ENCODE measurements at places on chromosomes 11 and 22.

GRCh38 chr11:69496631-69497220, 15.3 kb downstream of the LINC01488 start:
- DNase-seq = no peak

GRCh38 chr11:34757026-34757451, 136.1 kb downstream of the EHF start:
- DNase-seq = no peak

GRCh38 chr11:121318848-121319834, 26.6 kb downstream of the SC5D start:
- peak; percentile 8 for DNase-seq

DNA sequence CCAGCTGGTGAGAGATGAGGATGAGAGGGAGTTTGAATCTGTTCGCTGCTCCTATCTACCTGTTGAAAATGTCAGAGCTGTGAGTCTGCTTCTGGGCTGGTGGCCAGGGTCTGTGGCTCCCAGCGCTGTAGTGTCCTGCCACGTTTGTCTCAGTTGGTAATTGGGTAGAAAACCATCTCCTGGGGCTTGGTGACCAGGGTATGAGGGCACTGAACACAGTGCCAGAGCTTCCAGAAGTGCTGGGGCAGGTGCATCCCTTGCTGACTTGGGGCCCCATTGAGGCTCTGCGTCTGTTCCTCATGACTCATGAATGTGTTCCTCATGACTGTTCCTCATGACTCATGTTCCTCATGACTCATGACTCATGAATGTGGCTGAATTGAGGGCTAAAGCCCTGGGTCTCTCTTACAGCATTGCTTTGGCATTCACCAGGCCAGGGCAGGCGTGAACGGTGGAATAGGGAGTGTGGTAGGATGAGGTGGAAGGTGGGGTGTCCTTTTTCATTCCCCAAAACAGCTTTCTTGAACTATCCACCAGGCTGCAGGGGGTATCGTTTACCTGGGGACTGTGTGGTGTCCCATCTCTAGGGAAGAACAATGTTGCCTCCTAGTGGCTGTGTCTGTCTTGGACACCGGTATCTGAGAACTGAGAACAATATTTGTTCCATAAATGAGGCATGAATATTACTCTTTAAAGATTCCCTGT, 139.5 kb downstream of the COMMD9 start:
- DNase-seq = no peak

DNA sequence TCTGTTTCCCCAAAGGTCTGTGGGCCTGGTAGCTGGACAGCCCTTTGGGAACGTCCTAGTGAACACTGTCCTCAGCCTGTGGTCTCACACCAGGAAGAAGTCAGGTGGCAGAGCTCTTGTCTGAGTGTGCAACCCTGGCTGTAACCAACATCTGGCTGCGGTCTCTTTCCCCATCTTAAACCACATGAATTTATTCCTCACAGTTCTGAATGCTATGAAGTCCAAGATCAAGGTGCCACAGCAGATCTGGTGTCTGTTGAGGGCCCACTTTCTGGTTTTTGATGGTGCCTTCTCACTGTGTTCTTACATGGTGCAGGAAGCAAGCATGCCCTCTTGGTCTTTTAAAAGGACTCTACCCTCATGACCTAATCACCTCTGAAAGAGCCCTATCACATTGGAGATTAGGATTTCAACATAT, 2.7 kb downstream of the UPB1 start:
- DNase-seq = no peak

DNA sequence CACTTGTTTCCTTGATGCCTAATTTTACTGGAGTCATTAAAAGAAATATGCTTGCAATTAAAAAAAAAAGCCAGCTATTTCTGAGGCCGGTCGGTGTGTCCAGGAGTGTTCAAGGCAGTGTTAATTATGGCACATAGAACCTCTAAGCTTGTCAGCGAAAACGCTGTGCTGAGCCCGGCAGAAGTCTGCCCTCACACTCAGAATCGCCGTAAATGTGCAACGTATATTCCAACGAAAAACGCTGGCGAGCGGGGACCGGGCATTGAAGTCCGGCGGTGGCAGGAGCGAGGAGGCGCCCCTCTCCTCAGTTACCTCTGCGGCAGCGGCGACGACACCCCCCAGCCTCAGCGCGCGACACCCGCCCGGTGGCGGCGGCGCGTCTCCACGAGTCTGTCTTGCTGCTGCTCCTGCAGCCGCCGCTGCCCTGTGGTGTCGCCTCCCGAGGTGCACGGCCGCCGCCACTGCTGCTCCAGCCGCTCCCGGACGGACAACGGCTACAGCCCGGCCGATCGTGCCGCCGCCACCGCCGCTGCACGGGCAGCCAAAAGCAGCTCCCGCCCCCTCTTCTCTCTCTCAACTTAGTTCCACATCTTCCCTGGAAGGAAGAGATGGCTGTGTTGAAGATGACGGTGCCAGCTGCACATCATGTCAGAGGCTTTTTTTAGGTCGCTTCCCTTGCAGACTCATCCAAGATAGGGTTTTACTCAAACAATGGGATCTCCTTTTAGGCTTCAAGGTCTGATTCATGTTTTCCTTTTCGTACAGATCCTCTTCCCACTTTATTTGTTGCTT, 56.0 kb downstream of the JAM3 start:
- DNase-seq = no peak

- DNase-seq = no peak
Measured at GRCh38 chr22:23613193-23613972, 18.7 kb downstream of the DRICH1 start.

GRCh38 chr11:73308003-73308960, at the start of gene ARHGEF17:
TSS of gene ARHGEF17 (plus strand) at chr11:73308276. CDS start at chr11:73308639, 363 bp downstream.
- DNase-seq = peak; percentile 29

DNA sequence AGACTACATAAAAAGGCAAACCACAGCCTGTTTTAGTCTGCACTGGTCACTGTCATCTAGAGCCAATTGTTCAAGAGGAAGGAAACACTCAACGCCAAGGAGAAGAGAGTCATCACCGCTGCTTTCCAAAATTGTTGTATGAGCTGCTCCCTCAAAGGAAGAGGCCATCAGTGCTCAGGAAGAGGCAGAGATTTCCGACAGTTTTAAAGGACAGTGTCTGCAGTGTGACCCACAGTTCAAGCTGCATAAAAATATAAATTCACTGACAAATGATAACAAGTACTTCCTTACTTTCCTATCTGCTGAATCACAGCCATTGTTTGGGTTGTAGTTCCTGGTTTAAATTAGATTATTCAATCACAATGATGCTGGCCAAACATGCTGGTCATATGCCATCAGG, 16.4 kb downstream of the PRCP start:
- no peak for DNase-seq

GRCh38 chr11:826836-827145, 928 bp upstream of the CRACR2B start:
- no peak for DNase-seq

GRCh38 chr11:95692526-95693260, 96.9 kb downstream of the FAM76B start:
- no peak for DNase-seq

- peak; percentile 31 for DNase-seq
Measured at GRCh38 chr11:117597071-117597470, 199.9 kb downstream of the DSCAML1 start.

DNA sequence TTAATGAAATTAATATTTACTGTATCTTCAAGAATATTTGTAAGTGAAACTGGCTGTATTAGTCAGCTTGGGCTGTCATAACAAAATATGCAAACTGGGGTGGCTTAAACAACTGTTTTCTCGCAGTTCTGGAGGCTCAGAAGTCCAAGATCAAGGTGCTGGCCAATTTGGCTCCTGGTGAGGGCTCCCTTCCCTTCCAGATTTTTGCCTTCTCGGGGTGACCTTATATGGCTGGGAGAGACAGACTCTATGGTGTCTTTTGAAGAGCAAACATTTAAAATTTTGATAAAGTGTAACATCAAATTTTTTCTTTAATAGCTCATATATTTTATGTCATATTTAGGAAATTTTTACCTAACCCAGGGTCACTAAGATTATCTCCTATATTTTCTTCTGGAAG, 30.2 kb downstream of the CSTPP1 start:
- no peak for DNase-seq

DNA sequence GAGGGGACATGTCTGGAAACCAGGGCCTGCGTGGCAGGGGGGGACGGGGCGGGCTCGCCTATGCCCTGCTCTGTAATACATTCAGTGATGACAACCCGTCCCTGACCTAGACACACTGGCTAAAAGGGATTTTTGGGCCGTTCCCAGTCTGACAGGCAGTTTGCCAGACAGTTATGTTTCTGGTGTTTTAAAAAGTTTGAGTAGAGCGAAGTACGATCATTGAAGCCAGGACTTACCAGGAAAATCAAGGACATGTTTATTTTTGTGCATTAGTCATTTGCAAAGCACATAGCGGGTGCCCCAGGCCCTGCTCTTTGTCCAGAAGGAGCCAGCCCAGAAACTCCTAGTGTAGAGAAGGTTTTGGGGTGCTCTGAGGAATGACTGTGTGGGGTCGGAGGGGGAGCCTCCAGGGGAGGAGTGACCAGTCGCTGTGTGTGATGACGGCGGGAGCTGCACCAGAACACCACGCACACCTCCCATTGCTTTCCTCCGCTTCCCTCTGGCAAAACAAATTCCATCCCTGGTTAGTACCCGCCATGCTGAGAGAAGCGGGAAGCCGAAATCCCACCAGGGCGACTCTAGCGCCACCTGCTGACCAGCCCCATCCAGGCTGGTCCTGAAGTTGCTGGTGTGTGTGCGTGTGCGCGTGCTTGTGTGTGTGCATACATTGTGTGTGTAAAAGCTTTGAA, 50.8 kb downstream of the FBLN1 start:
- peak; percentile 16 for DNase-seq

DNA sequence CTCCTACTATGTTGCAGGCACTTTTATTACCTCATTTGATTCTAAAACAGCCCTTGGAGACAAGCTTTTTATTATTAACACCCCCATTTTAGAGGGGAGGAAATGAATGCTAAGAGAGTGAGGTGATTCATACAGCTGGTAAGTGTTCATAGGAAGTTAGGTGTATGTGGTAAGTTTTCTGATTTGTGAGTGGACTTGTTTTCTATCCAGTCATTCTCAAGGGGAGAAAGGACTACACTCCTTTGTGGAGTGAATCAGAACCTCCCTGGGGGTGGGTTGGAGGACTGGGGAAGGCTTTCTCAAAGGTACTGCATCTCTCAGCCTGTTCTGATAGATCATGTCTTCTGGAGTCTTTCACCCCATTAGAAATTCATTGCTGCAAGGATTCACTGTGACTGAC, 23.5 kb downstream of the PKNOX2 start:
- DNase-seq = no peak

DNA sequence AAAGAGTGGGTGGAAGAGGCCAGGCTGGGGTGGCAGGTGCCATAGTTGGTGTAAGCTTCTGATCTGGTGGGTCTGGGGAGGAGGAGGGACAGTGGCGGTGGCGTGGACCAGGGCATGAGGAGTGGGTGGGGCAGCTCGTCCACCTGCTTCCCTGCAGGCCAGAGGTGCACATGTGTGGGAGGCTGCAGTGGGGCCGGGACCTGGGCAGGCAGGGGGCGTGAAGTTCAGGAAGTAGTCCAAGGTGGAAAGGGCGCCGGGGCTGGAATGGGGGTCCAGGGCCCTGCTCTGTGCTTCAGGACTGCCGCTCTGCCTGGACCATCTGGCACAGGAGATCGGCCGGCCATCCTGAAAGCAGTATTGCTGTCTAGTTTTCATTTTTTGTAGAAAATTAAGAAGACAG, 15.9 kb downstream of the RIBC2 start:
- no peak for DNase-seq

DNA sequence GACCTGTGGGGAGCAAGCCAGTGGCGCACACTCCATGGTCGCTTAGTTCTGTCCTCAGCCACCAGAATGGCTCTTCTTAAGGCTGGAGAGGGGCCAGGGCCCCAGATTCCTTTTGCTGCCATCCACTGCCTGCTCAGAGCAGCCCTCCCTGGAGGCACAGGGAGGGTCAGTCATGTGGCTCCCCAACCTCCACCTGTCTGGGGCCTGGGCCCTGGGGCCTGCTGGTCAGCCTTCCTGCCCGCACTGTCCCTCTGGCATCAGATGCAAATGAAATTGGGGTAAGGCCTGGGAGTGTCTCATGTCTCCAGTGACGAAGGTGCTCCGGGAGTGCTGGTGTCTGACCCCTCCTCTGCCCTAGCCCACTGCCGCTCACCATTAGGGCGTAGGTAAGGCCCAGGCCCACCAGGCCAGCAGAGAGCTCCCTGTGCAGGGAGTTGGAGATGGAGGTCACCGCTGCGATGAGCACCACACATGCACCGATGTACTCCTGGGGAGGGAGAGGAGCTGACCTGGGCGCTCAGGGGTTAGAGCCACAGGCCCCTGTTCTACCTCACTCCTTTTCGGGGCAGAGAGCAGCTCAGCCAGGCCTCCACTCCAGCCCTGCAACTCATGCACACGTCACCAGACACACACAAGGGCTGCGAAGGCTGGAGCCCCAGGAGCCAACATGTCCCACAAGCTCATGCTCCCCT, 9.0 kb upstream of the KCNJ11 start:
- DNase-seq = no peak

- no peak for DNase-seq
Measured at GRCh38 chr22:44298406-44299091, 14.2 kb downstream of the SHISAL1 start.

- peak; percentile 72 for DNase-seq
Measured at GRCh38 chr11:8911029-8911823, at the start of gene AKIP1. TSS of gene AKIP1 (plus strand) at chr11:8911189. CDS start at chr11:8911450, 261 bp downstream.

GRCh38 chr22:28951969-28952521, 68.7 kb downstream of the ZNRF3 start:
- no peak for DNase-seq
